ENCODE measurements at places on chromosomes 16 and 17. TPM values are rescaled to one million over a fixed set of nuclear protein-coding genes. Genes with fewer than 3 reads are reported as not detected.

The SLC13A2 gene
- 15.2 TPM for polyA plus RNA-seq

- DNase-seq, result no peak
These were observed 25.2 kb upstream of the TMEM220 start for GRCh38 chr17:10754861-10755591.

GRCh38 chr16:31072540-31073141 is 1.4 kb downstream of the ZNF668 start:
- DNase-seq, result no peak

DNA sequence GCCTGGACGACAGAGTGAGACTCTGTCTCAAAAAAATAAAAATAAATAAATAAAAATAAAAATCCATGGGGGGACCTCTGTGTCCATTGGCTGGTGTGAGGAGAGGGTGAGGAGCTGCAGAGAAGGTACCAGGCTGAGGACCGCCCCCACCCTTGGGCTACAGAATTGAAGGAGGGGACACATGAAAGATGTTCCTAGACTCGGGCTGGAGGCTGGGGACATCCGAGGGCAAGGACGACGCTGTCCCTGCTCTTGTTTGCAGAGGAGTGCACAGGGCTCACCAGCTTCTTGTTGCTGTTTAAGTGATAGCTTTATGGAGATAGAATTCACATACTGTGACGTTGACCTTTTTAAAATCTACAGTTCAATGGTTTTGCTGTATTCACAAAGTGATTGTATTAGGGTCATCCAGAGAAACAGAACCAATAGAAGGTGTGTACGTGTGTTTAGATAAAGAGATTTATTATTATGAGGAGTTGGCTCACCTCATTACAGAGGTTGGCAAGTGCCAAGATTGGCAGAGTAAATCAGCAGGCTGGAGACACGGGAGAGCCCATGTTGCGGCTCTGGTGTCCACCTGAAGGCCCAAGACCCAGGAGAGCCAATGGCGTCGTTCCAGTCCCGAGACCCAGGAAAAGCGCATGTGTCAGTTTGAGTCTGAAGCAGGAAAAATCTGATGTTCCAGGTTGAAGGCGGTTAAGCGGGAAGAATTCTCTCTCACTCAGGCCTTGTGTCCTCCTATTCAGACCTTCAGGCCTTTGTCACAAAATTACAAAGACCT is 320.7 kb downstream of the SEC14L1 start:
- DNase-seq, result no peak

- no peak for DNase-seq
These were observed 170.9 kb downstream of the IRF8 start for GRCh38 chr16:86069736-86070298.

DNA sequence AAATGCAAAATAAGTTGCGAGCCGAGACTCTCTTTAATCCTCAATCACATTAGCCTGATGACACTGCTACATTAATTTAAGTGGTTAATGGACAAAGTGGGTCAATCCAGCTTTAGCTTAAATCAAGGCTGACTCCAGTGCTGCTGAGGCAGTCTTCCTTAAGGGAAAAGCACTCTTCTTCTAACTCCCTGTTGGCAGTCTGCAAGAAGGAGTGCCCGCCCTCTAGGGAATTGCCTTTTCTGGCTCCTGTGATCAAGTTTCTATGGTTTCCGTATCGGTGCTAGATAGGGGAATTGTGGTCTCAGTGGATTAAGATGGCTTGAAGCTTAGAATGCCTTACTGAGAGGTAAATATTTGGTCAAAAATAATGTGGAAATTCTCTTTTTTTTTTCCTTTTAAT is 41.0 kb downstream of the HS3ST3B1 start:
- DNase-seq, result no peak

DNA sequence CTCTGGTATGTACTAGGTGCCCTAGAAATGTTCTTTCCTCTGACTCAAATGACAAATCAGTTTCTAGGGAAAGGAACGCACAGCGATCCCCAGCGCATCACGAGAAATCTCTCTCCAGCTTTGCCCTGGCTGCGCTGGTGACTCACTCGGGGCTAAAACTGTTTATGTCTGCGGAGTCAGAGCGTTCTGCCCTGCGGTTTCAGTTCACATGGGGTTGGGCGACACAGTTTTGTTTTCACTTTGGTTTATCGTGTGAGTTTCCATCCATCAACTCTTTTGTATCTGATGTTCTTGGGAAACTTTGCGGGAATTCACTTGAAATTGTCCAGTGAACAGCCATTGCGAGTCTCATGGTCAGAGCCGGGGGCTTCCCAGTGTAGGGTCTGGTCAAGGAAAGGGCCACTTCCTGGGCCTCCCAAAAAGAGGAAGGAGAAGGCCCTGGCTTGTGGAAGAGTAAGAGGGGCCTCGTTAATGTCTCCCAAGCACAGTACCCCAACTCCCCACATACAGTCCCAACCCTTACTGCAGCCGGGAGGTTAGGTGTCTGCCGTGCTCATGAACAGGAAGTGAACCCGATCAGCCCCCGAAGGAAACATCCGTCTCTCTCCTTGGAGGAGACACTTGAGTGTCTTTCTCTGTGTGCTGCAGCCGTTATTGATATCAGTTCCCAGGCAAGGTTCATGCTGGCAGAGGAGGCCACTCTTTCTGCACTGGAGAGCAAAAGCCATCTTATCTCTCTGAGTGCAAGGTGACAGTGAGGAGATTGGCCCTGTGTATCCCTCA is 643.2 kb downstream of the WWOX start:
- no peak for DNase-seq

GRCh38 chr16:49755313-49755620 is 100.6 kb downstream of the ZNF423 start:
- no peak for DNase-seq

The TMEM220 gene
- polyA plus RNA-seq, result 14.5 TPM

GRCh38 chr16:23803591-23804123 is 32.1 kb upstream of the PRKCB start:
- DNase-seq, result no peak

The DRG2 gene
- 37.2 TPM for polyA plus RNA-seq

DNA sequence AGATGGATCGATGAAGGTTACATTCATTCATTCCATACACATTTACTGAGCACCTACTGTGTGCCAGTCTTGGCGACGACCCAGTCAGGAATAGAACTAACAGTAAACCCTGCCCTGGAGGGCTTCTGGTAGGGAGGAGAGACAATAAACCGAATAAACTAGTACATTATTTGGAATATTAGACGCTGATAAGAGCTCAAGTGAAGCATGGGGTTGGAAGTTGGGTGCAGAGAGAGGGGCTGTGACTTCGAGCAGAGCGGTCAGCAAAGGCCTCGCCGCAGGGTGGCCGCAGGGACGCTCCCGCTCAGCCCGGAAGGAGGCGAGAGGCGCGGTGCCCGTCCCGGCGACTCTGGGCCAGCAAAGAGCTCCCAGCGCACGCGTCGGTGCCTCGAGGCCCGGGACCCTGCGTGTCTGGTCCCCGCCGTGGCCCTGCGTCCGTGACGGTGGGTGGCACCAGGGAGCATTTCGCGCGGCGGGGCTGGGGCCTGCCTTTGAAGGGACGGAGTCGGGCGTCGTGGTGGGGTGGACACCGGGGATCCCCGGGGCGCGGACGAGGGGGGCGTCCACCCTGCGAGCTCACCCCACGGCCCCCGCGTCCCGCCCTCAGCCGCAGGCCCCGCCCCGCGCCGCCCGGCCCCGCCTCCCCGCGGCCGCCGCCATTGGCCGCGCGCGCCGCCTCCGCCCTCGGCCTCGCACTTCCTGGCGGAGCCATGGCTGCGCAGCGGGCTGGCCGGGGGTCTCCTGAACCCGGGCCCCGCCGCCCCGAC is at the start of gene KLHL36:
KLHL36 (plus strand) TSS at position 684 of the 767 bp plus-strand sequence. CDS start 2,357 bp downstream, outside the sequence.
- peak; percentile 45 for DNase-seq

The PTX4 gene
- polyA plus RNA-seq, result not detected

DNA sequence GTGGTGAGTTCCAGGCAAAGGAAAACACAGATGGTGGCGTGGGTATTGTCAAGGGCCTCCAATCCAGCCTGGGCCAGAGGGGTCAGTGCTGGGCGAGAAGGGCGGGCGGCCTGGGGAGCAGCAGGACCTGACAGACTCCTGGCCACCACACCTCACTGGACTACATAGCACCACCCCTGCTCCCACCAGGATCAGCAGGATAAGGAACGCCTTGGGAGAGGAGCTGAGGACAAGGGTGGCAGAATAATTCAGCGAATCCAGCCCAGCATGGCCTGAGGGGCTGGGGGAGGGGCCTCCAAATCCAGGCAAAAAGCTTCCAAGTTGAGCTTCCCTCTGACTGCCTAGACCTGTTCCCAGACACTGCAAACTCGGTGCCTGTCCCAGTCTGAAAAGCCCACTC is 6.5 kb downstream of the DLX4 start:
- no peak for DNase-seq

GRCh38 chr16:29820271-29820701 is at the start of gene MVP:
Gene MVP, plus strand, starts transcription at chr16:29820462. Its CDS starts 10,088 bp downstream, at chr16:29830550.
- no peak for DNase-seq

DNA sequence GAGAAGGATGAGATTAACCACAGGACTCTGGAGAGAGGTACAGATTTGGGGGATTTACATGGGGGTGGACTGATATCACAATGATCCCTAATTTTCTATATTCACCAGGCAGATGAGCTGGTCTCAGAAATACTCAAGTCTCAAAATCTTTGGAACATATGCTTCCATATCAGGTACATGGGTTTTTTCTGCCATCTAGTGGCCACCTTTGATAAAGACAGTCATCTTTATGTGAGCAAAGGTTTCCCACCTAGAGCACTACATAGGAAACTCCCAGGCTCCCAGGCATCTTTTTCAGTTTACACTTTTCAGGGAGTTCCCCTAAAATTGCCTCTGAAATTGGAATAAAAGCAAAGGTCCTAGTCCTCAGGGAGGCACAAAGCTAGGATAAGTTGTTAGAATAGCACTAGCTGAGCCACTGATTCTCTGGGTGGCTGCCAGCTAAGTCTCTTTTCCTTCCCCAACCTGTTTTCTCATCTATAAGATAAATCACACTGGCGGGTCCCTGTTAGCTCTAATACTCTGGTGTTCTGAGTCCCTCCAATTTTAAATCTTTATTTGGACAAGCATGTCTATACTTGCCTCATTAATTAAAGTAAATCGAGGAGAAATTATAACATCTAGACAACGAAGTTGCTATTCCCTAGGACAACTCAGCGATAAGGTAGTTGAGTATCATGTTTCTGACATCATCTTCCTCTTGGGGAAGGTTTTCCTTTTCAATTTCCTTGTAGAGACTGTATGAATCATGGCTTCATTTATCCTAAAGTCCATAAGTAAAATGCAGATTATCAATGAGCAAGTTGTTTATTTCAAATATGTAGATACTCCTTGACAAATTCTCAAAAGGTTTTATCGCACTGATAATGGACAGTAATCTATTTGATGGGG is 19.0 kb upstream of the MON1B start:
- peak; percentile 68 for DNase-seq

All from left kidney (tissue), 8 donors.